CD4-positive, alpha-beta T cell treated with Interleukin-1 beta for 1 hour (primary cell): ENCODE measurements at places on chromosomes 11 and 22.

- DNase-seq, result no peak
These were observed 284.7 kb downstream of the MIAT start for GRCh38 chr22:26941896-26942636.

- DNase-seq, result no peak
These were observed 26.1 kb downstream of the SYT13 start for GRCh38 chr11:45260071-45260470.

DNA sequence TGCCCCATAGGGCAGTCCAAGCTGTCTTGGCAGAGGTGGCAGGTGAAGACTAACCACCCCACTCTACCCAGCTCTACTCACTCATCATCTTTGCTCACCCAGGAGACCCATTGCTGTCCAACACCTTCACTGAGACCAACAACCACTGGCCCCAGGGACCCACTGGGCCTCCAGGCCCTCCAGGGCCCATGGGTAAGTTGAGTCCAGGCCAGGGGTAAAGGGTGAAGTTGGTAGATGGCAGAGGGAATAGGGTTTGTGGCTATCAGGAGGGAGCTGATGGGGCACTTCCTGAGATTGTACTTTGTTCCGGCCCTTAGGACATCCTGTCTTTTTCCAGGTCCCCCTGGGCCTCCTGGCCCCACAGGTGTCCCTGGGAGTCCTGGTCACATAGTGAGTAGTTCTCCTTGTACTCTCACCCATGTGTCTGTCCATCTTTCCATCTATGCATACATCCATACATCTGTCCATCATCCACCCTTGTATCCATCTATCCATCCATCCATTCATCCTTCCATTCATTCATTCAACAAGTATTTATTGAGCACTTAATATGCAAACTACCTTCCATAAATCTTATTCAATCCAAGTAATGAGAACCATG, 27.7 kb downstream of the EMID1 start:
- no peak for DNase-seq

DNA sequence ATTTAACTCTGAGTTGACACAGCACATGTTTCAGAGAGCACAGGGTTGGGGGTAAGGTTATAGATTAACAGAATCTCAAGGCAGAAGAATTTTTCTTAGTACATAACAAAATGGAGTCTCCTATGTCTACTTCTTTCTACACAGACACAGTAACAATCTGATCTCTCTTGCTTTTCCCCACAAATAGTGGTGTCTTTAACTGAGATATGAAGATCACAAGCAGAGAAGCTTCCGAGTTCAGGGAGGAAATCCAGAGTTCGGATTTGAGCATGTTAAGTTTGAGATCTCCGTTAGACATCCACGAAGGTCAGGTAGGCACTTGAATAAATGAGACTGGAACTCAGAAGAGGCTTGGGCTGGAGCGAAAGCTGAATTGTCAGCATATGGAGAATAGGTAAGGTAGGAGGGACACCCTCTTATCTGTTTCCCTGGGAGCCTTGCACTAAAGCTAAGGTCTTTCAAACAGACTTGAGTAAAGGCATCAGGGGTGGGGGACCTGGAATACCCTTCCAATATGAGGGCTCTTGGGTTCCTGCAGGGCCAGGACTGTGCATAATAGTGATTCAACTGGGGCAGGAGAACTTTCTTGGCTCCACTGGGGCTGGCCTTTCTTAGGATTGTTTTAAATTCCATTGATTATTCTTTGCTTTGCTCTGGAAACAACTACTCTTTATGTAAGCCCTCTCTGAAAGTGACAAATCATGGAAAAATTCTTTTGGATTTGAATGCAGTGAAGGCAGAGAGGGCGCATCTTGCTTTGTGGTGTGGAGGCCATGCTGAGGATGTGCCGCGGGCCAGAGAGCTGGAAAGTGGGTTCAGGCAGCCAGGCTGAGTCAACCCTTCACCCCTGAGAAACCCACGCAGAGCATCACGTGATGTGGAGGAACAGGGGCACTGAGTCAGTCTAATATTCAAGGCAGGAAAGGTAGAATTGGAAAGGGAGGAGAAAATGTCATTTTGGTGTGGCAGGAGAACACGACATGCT, 62.7 kb upstream of the AMPD3 start:
- no peak for DNase-seq
